ENCODE measurements at places on chromosomes 11 and 22. TPM values are rescaled to one million over a fixed set of nuclear protein-coding genes. Genes with fewer than 3 reads are reported as not detected.

DNA sequence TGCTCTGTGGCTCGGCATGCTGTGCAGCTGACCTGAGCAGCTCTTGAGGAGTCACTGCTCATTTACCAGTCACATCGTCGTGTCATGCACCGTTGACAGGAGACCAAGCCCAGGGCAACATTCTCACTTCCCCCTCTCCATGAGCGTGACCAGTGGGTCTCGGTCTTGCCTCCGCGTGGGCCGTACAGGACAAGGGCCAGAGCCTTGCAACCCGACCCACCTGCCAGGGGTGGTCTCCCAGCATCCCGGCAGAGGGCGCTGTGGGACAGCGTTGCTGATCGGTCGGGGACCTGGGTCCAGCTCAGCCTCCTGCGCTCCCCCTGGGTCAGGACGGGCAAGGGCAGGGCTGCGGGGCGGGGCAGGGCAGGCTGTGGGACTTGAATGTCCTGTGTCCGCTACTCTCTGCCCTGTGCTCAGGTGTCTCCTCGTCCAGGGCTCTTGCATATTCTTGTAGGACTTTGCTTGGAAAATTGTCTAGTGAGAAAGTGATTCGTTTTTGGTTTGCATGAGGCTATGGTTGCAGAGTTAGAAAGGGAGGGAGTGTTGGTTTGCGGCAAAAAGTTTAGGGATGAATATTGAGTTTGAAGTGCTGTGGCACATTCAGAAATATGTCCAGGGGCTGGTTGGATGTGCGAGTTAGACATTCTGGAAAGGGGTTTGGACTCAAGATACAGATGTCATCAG lies 16.2 kb downstream of the EIF4G2 start:
- DNase-seq: peak; percentile 78

Gene MS4A15
- 38.9 TPM for polyA plus RNA-seq

Gene F2
- polyA plus RNA-seq: not detected

Gene IRAG1
- polyA plus RNA-seq: 10.4 TPM

GRCh38 chr11:67504005-67504949 lies 886 bp downstream of the PITPNM1 start:
- peak; percentile 60 for DNase-seq

DNA sequence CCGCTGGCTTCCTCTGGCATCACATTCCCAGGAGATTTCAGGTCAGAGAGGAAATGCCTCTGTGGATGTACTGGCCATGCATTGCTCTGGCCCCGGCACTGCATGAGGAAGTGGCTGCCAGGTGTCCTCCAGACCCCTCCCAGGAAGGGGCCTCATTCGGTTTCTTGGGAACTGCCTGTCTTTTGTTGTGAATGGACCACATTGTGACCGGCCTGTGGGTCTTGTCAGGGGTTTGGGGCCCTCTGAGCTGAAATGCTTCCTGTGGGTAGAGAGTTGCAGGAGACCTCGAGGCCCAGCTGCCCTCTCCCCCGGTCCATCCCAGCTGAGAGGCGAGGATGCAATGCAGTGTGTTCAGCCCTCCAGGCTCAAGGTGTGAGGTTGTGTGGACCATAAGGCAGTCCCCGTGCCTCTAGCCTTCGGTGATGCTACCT lies 18.8 kb upstream of the ST3GAL4 start:
- peak; percentile 41 for DNase-seq

DNA sequence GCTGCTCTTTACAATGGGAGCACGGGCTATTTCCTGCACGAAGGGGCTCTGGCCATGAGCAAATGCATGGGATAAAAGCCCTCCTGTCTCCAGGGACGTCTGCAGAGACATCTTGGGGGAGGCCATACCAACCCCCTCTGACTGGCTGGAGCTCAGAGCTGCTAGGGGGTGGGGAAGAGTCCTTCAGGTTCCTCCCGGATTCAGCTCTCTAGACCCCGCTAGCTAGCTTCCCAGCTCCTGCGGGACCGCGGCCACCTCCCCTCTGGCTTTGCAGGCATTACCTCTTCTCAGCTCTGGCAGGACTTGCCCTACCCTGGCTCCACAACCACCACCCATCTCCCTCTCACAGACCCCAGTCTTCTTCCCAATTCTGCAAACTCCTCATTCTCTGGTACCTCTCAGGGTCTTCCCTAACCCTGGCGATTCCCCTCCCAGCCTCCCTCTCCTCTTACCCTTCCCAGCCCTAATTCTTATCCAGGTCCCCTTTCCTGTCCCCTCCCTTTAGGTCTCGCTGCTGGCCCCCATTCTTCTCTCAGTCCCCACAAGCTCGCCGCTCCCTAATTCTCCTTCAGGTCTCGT lies 802 bp downstream of the SYT13 start:
- DNase-seq: no peak

DNA sequence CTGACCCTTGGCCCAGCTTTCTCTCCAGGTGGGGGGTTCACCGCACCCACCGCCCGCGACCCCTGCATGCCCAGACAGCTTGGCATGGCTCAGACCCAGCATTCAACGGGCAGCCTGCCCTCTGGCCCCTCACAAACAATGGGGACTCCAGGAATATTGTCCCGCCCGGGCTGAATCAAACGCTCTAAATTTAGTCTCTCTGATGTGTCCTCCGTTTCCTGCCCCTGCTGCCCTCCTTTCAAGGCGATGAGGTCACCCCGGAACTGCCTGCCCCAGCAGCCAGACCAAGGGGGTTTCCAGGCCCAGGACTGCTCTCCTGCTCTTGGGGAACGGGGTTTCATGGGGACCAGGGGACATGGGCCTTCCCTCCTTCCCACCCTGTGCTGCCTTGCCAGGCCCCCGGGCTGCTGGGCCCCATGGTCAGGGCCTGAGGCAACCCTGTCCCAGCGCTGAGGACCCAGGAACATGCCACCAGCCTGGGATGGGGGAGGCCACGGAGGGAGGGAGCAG lies 10.1 kb upstream of the PDGFB start:
- no peak for DNase-seq

DNA sequence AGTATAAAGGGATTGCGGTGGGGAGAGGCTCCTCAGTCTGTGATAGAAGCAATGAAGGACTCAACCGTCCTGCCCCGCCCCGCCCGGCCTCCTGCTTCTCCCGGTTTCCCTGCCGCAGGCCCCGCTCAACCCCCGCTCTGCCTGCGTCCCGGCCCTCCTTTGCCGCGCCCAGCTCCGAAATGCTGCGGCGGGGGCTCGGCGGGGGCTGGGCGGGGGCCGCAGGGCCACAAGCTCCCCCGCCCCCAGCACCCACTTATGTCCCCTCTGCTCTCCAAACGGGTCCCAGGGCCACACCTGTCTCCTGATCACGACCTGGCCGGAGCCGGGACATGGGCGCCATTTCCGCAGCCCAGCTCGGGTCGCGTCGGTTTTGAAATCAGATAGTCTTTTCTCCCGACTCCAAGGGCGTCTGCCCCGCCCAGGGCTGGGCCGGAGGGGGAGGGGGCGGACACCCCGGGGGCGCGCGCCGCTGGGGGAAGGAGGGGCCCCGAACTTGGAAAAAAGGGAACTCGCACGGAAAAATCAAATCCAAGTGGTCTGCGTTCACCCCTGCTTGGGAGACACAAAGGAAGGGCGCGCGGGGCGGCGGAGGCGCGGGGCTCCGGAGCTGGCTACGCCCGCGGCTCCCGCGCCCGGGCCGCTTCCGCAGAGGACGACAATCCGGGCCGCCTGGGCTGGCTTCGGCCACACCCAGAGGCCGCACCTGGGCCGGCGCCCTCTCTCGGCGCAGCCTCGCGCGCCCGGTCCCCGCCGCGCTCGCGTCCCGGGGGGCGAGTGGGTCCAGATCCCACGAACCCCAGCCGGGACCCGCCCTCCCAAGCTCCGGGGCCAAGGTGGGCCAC lies 70.6 kb upstream of the EP300 start:
- DNase-seq: peak; percentile 85

Gene CDCA5
- polyA plus RNA-seq: 2.1 TPM

- DNase-seq: no peak
Observed at GRCh38 chr11:132205006-132205405, 834.6 kb downstream of the NTM start.

DNA sequence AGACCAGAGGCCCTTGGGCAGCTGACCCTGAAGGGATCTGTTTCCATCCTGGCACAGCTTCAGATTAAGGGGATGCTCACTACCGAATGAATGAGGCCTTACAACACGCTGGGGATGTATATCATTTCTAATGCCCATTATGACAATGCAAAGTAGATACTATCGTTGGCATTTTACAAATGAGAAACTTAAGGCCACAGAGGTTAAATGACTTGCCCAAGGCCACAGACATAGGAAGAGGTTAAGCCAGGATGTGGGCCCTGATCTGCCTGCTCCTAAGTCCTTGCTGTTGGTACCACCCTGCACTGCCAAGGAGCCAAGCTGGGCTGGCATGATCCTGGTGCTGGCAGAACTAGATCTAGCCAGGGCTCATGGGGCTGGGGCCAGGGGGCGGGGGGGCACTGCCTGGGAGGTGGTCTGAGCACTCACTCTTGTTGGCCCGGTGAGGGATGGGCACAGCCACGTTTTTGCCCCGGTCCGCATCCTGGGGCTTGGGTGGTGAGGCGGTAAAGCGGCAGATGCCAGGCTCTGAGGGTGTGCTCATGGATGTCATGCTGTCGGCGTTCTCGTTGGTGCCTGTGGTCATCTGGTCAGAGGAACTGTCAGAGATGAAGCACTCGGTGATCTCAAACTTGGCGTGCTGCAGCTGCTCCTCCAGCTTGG lies 102.8 kb downstream of the CEP164 start:
- no peak for DNase-seq

Gene SMIM35
- polyA plus RNA-seq: 0.15 TPM

DNA sequence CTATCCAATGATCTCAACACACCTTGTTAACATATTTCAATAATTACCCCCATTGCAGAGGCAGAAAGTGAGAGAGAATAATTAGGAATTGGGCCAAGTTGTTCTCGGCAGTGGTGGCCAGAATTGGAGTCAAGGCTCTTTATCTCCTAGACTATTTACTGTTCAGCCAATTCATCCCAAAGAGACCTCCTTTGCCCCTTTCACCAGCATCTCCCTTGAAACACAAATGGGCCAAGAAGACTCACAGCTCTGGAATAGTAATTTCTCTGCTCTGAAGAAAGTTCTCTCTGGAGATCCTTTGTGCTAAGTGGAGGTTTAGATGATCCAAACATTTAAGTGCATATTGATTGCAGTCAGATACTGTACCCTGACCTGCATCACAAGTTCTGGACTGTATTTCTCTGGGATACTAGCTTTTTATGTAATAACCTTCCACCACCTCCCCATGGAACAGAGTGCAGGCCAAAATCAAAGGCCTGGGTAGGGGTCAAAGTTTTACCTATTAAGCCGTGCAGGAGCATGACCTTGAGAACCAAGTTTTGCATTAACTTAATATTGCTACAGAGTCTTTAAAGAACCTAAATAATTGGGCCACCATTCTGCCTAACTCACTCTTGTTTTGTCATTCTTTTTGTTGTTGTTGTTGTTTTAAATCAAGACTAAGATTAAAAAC lies 19.6 kb upstream of the CADM1 start:
- DNase-seq: no peak

DNA sequence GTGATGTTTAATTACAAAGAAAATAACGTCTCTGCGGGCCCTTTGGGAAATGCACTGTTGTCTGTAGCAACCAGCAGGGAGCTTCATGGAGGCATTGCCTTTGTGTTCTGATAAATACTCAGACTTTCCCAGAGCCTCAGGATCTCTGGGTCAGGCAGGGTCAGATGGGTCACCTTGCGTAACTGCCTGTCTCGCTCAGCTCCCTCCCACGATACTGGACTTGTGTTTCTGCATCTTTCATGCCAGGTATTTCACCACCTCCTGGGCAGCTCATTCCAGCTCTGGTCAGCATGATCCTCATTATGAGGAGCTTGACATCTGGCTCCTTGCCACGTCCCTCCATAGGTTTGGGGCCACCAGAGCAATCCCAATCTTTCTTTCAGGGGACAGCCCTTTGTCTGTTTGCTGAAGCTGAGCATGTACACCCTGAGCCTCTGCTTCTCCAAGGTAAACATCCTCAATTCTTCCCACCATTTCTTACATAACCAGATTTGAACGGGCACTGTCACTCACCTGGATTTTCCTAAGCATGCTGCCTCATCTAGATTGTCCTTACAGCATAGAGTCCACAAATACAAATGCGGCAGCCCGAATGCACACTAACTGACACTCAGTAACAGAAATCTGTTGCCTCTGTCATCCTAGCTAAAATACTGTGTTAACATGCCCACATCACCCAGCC lies 162.3 kb downstream of the LARGE1 start:
- no peak for DNase-seq

- DNase-seq: no peak
Observed at GRCh38 chr11:2933375-2934020, 4.3 kb upstream of the PHLDA2 start.

DNA sequence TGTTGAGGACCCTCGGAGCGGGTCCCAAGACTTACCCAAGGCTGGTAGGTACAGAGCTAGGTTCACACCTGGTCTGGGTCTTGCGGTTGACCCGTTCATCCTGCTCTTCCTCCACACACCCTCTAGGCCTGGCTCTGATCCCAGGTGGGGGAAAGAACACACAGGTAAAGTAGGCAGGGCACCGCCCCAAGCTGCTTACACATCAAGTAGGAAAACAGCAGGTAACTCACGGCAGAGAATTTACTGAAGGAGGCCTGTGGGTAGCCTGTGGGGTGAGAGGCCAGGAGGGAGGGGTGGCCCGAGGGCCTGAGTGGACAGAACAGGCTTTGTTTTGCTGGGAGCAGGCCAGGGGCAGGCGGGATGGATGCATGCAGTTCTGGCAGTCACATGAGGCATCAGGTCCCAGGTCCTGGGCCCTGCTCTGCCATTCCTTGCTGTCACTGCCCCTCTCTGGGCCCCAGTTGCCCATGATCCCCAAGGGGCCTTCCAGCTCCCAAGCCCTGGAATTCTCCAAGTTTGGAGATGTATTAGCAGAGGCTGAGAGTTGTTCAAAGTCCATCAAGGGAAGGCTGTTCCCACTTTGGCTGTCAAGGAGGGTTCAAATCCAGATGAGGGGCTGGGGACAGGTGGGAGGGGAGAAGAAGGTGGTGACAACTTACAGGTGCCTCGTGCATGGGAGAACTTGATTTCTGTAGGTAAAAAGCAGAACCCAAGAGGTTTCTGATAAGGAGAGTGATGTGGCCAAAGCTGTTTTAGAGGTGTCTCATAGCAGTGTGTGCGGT lies 5.7 kb downstream of the TSKU start:
- no peak for DNase-seq

GRCh38 chr22:47260551-47260950 lies 498.1 kb downstream of the TBC1D22A start:
- DNase-seq: no peak

Gene MPST
- 70.7 TPM for polyA plus RNA-seq

Gene CRYBA4
- polyA plus RNA-seq: 0.06 TPM

DNA sequence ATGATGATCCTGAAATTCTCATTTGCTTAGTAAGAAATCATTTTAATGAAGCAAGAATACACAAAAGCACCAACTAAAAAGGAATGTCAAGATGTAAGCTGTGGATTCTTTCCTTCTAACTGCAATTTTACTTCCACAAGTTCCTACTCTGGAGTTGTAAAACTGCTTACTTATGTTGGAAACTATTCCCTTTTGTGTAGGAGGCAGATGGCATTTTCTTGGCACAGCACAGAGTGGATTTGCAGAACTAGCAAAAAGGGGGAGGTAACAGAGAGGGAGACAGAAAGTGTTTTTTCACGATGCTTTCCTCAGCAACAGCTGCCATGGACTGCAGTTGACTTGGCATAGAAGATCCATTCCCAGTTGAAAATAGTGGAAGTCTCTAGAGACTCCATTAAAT lies 1112.0 kb upstream of the RAG2 start:
- peak; percentile 64 for DNase-seq

- DNase-seq: no peak
Observed at GRCh38 chr22:20404881-20405280, 10.9 kb downstream of the ZNF74 start.

Gene VSIG2
- 20.2 TPM for polyA plus RNA-seq

- no peak for DNase-seq
Observed at GRCh38 chr11:34549271-34549670, 35.7 kb upstream of the ELF5 start.

Gene SLC22A12
- polyA plus RNA-seq: not detected

All from lung (tissue), 17 donors.